ENCODE measurements at places on chromosomes 4 and X.
A peak's percentile ranks its signal among the peaks of the same experiment; 100 is the strongest.

GRCh38 chr4:156515295-156515694, 456.3 kb downstream of the PDGFC start:
- no peak for DNase-seq

- DNase-seq = no peak
These were observed 1.8 kb downstream of the FRMPD4 start for GRCh38 chrX:12139934-12140611.

- no peak for DNase-seq
These were observed 2.8 kb downstream of the SORCS2 start for GRCh38 chr4:7195141-7195515.

DNA sequence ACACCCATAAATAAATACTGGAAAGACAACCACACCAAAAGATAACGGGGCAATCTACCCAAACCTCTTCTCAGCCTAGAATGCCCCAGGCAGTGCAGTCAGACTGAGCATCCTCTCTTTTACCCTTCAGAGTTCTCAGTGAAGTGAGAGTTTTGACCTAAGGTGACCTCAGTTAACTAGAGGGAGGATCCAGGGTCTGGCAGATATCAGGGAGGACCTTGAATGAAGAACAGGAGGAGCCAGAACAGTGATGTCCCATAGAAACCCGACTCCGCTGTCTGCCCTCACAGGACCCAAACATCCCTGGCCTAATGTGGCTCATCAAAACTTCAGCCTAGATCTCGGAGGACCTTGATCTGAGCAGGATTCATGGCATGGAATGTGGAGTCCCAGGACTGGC, at the start of gene MAGEB3:
Gene MAGEB3, plus strand, starts transcription at position 263 of the 400 bp plus-strand sequence. CDS start 5,268 bp downstream, outside the sequence.
- DNase-seq = no peak

DNA sequence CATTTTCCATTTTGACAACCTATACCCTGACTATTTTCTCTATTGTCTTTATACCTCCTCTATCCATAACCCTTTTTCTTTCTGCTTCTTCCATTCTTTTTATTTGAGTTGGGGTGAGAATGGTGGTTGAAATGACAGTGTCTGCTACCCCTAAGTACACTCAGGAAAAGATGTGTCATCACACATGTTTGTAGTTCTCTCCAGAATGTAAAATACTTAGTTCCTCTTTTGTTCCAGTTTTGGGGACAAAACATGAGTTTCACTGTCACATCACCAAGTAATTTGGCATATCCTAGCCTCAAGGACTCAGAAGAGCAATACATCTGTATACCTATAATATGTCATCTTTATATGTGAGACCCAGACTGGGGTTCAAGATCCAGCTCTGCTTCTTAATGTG, 90.3 kb downstream of the COMMD8 start:
- no peak for DNase-seq

DNA sequence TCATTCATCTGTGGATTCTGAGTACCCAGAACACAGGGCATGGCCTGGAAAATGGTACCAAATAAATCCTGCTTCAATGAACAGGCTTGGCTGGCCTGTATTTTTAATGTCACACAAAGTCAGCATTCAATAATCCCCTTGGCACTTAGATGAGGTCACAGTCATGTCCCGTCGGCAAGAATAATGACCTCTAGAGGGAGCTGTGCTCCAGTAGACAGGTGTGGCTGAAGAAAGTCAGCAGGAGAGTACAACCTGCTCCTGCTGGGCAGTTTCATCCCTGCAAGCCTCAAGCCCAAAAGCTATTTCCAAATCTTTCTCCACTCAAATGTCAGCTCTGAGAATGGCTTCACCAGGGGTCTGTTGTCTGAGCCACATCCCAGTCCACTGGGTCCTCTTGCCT, 404.0 kb upstream of the F9 start:
- DNase-seq = no peak

DNA sequence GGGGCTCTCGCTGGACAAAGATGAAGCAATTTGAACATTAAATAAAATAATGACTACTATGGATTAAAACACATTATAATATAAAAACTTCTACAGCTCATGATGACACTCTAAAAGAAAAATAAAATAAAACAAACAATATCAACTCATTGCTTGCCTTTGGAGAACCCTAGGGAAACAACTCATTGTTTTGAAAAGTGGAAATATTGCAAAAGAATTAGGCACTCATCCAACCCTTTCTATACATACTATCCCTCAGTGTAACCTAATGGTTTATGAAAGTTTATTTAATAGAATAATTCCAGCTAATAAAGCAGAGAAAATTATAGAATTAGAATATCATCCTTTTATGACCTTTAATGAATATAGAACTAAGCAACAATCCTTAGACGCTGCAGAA, 718 bp downstream of the RAB40A start:
- no peak for DNase-seq

DNA sequence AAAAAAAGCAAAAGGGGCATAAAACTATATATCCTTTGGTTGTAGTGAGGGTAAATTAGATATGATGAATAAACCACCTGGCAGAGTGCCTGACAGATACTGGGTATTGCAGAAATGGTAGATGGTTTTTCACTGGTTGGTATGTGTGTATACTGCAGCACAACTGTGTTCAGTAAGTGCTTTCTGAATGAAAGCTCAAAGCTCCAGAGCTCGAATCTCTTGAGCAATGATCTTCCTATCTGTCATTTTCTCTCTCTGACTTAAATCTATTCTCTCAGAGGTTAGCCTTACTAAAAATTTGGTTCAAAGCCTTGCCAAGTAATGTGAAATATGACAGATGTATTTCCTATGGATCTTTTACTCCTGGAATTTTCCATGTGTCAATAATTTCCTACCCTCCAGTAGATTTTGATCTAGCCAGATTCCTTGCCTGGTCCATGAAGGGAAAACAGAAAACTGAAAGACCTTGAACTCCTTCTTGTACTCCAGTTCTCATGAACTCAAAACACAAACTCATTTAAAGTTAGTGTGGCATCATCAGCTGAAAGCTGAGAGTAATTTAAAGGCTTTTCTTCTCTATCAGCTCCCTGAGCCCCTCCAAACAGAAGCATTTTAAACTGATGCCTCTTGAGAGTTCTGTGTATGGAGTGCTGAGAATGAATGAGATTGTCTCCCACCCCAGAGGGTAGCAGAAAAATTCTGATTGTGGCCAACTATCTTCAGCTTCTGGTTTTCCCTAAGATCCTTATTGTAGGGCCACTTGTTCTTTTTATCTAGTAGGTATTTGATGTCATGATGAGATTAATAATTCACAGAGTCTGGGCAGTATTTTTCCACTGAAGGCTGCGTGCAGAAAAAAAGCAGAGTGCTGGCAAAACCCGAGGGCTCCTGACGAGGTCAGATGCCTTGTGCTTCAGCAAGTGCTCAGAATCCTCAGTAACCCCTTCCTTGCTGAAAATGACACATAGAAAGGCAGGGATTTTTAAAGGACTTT, 363.4 kb upstream of the BOD1L1 start:
- peak; percentile 24 for DNase-seq

DNA sequence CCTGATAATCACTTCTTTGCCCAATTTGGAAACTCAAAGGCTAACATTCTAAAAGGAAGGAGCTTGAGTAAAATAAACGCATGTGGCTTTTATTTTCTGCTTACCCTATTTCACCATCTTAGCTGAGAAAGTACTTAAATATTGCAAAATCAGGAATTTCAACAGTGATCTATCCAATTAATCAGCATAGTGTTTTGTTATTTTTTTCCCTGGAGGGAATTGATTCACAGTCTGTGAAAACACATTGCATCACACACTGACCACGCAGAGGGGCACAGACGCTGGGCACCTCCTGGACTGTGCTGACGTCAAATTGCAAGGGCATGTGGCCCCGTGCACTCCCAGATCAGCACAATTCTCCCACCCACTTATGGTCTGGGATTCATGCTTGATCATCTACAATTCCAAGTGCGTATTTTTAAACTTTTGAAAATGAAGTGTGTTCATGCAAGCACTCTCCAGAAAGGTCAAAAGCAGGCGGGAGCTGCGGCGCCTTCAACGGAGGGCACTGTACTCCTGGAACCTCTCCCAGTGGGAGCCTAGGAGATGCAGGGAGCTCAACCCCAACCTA, 320.6 kb upstream of the PPARGC1A start:
- peak; percentile 71 for DNase-seq

DNA sequence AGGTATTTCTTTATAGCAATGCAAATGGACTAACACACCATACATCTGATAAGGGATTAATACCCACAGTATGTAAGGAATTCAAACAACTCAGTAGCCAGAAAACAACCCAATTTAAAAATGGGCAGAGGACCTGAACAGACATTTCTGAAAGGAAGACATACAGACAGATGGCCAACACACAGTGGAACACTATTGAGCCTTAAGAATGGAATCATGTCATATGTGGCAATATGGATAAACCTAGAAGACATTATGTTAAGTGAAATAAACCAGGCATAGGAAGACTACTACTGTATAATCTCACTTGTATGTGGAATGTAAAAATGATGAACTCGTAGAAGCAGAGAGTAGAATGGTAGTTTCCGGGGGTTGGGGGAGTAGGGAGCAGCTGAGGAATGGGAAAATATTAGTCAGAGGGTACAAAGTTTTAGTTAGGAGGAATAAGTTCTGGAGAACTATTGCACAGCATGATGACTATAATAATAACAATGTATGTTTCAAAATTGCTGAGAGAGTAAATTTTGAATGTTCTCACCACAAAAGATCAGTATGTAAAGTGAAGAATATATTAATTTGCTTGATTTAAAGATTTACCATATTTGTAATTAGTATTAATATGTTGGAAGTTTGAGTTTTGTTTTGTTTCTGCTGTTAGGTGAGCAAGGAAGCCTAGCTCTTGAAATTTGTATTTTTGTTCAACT, 25.2 kb downstream of the WDR44 start:
- DNase-seq = peak; percentile 73

DNA sequence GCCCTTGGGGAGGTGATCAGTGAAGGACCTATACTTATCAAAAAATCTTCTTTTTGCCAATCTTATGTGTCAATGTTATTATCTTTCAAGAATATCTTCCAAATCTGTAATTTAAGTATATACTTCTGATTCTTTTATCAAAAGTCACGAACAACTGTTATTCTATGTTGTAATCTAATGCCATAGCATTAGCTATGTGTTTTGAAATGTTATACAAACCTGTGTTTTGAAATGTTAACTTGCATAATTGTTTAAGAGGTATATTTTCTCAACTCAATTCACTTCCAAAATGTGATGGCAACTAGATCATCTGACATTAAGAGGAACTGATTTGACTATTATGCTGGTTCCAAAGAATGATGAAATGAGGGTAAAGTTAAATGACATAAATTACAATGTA, 113.5 kb downstream of the NDST4 start:
- DNase-seq = no peak

GRCh38 chr4:143424276-143424675, 87.6 kb downstream of the GAB1 start:
- peak; percentile 49 for DNase-seq

Measured in fibroblast of upper back skin (primary cell).